ENCODE measurements at places on chromosomes 7 and 10.

DNA sequence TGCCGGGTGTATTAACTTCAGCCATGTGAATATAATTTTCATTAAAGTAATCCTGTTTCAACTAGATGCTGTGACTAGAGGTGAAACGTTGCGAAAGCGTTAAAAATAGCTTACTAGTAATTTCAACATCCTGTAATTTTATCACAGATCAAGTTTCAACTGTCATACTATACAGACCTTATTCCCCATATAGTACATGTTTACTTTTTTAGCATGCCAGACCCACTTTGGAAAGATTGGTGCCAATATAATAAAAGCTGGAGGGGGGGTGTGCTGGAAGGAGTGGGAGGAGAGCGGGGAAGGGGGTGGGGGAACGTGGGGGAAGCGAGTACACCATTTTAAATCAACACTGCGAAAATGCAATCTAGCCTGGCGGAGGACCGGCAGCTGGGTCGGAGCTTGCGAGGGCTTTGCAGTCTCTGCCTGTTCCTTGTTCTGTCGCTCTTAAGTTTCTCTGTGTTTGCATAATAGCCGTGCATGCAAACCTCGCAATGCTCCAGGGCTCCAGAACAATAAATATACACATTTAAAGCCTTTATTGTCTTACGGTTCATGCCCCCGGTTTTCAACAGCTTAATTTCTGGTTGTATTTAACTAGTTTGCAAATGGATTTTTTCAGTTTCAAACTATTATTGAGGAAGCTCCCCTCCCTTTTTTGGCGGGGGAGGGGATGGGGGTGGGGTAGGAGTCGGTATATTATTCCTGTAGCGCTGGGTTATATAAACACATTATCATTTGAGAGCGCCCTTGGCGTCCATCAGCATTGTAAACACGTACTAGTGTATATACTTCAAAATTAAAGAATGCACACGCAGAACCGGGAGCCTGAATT, 1.3 kb upstream of the ARID5B start:
- peak; percentile 74 for DNase-seq

DNA sequence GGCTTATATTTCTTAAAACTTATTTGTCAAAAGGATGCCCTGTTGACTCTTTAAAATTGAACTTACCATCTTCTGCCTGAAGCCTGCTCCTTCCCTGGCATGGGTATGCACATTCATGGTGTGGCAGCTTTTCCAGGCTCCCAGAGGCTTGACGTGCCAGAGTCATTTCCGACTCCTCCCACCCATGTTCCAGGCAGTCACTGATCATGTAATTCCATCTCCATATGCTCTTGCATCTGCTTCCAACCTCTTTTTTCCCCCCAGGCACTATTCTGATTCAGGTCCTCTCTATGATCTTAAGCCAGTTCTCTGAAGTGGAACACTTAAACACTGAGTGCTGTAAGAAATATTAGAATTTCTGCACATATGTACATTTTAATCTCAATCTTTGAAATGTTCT, 82.2 kb downstream of the CFAP58 start:
- peak; percentile 61 for DNase-seq

- no peak for DNase-seq
Measured at GRCh38 chr7:151490456-151491105, 29.1 kb downstream of the RHEB start.

- peak; percentile 51 for DNase-seq
Measured at GRCh38 chr10:15370212-15370855, 755 bp downstream of the FAM171A1 start.

- peak; percentile 87 for DNase-seq
Measured at GRCh38 chr10:126904818-126905701, at the start of gene DOCK1. DOCK1 (plus strand) TSS chr10:126905428; CDS start chr10:126905518, 90 bp downstream.

- no peak for DNase-seq
Measured at GRCh38 chr10:71863203-71863602, 12.2 kb upstream of the PSAP start.

- no peak for DNase-seq
Measured at GRCh38 chr10:20672741-20673140, 224.4 kb downstream of the NEBL start.

DNA sequence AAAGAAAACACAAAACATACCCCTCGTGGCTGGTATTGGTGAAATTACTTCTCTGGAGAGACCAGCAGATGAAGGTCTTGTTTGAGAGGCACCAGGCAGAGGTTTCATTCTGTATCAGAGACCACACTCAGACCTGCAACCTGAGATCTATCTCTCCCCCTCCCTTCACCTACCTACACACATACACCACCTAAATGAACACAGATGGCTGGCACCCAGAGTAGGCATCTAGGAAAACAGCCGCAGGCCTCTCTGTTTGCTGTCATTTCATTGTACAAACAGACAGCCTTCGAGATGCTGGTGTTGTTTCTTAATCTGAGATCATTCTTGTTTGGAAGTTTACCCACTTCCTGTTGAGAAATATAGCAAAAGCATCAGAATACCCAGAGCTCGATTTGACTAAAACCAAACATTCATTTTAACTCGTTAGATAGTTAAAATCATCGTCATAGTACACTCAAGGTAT, 173.9 kb upstream of the SLC25A13 start:
- DNase-seq = no peak

- DNase-seq = peak; percentile 55
Measured at GRCh38 chr10:29648114-29648982, 13.6 kb upstream of the SVIL start.

DNA sequence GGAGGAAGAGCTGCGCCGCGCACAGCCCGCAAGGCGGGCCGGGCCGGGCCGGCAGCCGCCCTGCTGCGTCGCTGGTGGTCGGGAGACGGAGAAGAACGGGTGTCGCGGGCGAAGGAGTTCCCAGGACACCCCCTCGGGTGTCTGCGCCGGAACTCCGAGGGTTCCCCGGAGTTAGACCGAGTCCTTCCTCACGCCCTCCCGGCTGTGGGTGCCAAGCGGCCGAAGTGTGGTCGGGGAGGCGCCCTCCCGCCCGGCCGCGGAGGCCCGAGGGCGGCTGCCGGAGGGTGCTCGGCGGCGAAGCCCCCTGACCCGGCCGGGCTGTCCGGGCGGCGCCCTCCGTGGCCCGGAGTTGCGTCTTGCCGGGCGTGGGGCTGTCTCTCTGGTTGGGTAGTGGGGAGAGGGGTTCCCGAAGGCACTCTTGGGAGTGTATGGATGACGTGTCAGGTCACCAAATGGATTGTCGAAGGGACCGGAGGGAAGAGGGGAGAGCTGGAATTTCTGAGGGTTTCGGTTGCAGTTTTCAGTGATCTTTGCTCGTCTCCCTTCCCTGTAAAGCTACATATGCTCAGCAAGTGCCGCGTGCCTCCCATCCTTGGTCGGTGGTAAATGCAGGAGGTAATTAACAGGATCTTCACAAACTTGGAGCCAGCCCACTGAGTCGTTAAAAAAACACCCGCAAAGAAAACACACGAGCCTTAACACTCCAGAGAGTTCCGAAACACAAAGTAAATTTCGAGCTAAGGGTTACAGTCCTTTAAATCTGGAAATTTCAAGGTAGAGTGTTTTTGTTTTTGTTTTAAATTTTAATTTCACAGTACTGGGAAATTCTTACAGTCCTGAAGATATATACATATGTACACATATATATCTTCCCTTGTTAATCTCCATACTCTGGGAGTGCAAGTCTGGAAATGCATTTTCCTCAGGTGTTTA, 871 bp downstream of the ST7 start:
- DNase-seq = peak; percentile 87

DNA sequence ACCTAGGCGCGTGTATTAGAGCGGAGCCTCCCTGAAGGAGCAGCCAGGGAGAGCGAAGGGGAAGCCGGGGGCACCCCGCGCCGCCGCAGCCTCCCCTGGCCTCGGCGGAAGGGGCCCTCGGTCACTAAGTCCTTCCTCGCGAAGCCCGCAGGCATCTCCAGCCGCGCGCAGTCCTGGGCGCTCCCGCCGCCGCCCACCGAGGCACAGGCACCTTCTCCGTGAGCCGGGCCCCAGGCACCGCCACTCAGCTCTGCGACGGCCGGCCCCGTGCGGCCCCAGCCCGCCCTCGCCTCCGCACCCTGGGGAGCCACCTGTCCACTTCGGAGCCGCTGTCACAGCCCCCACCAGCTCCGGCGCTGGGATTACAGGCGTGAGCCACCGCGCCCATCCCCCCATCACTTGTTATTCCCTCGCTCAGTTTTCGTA, 80.8 kb downstream of the ZNF467 start:
- no peak for DNase-seq

- no peak for DNase-seq
Measured at GRCh38 chr10:123103944-123104343, 31.8 kb upstream of the HMX3 start.

- DNase-seq = peak; percentile 74
Measured at GRCh38 chr10:63267414-63268148, 134.5 kb downstream of the NRBF2 start.

- no peak for DNase-seq
Measured at GRCh38 chr10:34743814-34744213, 71.3 kb downstream of the PARD3 start.

DNA sequence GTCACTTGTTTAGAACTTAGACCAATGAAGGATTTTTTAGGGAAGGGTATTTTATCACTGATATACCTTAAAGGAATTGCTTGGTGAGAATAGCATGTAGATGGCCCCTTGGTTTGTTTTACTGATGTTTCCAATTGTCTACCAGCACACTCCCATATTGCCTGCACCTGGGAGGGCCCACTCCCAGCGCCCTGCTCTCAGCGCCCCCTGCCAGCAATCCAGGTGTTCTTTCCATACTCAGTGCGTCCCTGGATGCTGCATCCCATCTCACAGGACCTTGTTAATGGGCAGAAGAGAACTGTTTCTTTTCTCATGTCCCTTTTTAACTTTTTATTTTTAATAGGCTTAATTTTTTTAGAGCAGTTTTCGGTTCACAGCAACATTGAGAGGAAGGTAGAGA, 24.1 kb upstream of the SFRP5 start:
- DNase-seq = no peak

- DNase-seq = no peak
Measured at GRCh38 chr10:84269773-84270172, 24.9 kb downstream of the RGR start.

DNA sequence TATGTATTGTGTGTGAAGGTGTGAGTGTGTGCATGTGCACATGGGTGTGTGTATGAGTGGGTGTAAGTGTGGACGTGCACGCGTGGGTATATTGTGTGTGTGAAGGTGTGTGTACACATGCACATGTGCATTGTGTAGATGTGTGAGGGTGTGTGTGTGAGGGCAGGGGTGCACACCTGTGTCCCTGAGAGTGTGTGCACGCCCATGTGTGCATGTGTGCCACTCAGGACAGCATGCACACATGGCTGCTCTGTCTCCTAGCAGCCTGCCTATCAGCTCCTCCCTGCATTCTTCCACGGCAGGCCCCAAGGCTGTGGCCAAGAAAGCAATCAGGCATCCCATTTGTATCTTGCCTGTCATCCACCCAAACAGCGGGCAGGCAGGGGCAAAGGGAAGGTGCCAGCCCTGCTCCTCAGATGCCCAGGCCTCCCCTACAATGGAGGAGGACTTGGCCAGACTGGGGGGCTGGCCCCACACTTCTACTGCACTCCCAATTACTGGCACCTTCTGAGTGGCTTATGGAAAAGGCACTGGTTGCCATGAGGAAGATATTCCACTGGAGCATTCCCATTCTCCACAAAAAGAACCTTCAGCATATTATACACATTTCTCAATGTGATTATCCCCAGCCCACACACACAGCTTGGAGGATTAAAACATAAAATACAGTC, 380.4 kb upstream of the ZMIZ1 start:
- no peak for DNase-seq

- DNase-seq = no peak
Measured at GRCh38 chr7:36736090-36736898, 12.0 kb upstream of the AOAH start.

DNA sequence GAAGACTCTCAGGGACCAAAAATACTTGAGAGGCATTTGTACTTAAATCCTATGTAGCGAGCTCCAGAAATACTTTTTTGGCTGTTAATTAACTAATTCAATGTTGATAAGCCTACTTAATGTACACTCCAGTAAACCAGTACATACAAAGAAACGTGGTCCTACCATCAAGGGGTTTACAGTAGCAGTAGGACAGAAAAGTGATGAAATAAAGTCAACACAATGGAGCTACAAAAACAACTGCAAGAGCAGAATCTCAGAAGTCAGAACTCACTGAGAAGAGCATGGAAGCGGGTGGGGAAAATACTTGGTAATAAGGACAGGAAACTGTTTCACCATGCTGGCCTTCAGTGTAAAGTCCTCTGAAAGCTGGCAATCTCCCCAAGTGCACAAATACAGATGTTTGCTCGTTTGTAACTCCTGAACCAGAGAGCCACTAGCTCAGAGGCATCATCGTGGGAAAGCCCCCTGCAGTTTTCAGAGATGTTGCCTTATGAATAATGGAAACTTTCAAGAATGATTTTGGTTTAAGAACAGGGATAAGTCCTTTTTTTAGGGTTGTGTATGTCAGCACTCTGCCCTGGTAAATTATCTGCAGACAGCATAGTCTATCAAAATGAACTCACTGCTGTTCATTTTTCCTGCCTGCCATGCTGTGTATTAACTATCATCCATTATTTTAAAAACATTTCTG, 233.2 kb downstream of the SORCS1 start:
- DNase-seq = no peak

DNA sequence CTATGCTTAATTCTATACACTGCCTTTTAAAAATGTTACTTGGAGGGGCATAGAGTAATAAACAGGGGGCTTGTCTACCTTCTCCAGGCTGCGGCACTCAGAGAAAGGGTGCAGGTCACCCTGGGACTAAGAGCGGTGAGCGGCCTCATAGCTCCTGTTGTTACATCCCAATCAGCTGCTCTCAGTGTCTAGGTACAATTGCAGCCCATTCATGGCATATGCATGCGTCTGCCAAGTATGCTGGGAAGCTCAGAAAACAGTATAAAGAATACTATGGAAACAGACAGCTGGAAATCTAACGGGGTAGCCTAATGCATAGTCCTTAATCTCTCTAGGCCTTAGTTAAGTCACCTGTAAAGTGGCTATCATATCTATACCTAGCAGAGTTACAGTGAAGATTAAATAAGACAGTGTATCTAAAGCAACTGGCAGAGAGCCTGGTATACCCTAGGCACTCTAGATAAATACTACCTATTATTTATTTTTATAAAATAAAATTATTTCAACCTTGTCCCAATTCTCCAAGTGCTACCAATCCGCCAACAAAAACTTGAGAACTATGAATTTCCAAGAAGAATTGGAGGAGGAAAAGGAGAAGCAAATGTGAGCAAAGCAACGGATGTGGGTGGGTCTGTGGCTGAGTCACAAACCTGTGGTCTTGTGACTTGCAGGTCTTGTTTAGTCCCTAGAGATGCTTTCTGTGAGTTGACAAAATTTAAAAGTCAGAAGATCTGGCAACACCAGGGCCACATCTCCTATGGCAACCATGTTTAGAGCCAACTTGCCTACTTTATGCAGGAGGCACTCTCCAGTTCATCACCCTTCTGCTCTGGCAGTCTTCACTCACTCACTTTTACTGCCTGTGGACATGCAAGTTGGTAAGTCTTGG, 183.0 kb downstream of the RAPGEF5 start:
- DNase-seq = no peak
